Calu3 (cell line): ENCODE measurements at places on chromosomes 11 and 22. TPM values are rescaled to one million over a fixed set of nuclear protein-coding genes. Genes with fewer than 3 reads are reported as not detected.

Gene KCNJ4
- total RNA-seq: not detected in 2 replicates

Gene FBLN1
- 28.4 and 28.6 TPM in 2 replicates for total RNA-seq

Gene MRTFA
- total RNA-seq: 47.4 and 54.1 TPM in 2 replicates

Gene RAB36
- total RNA-seq: 2.1 and 2.6 TPM in 2 replicates

Gene SOX6
- 18.4 and 22.0 TPM in 2 replicates for total RNA-seq

Gene OR52I1
- total RNA-seq: not detected in 2 replicates

Gene GPHA2
- total RNA-seq: not detected in 2 replicates

Gene VWCE
- 0.47 and 0.66 TPM in 2 replicates for total RNA-seq

Gene NXPE2
- not detected in 2 replicates for total RNA-seq

DNA sequence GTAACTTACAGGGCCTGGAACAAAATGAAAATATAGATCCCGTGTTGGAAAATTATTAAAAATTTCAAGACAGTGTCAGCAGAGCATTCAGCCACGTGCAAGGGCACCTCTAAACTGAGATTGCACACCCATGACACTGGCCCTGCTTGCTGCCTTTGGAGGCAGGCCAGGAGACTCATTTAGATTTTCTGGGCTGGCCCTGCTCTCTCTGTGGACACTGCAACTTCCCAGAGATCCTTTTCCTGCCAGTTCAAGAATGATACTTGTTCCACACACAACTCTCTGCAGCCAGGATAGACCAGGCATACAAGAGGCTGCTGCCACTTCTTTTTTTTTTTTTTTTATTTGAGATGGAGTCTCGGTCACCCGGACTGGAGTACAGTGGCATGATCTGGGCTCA, 56.7 kb upstream of the PTPRJ start:
- H3K4me1 ChIP-seq: peaks cover 39% of the 10 kb centered on the region
- H3K36me3 ChIP-seq: peaks cover 6% of the 10 kb centered on the region
- no peak overlapping the region for H3K4me3 ChIP-seq
- H3K27me3 ChIP-seq: no peaks in the 10 kb centered on the region

- DNase-seq: no peak
- no peaks in the 10 kb centered on the region for H3K27me3 ChIP-seq
- H3K4me3 ChIP-seq: no peak overlapping the region
- no peaks in the 10 kb centered on the region for H3K4me1 ChIP-seq
- H3K27ac ChIP-seq: no peak overlapping the region
- H3K36me3 ChIP-seq: peaks cover 38% of the 10 kb centered on the region
These were observed 11.0 kb downstream of the DEPDC5 start for GRCh38 chr22:31764785-31765184.

DNA sequence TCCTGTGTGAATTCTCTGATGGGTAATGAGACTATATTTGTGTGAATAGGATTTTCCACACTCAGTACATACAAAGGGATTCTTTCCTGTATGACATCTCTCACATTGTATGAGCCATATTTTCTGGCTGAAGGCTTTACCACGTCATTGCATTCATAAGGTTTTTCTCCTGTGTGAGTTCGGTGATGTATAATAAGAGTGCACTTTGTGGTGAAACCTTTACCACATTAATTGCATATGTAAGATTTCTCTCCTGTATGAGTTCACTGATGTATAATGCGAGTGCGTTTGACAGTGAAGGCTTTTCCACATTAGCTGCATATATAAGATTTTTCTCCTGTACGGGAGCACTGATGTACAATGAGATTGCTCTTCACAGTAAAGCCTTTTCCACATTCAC, 455.4 kb upstream of the CNTN5 start:
- no peak overlapping the region for H3K4me3 ChIP-seq
- DNase-seq: no peak
- no peak overlapping the region for H3K27ac ChIP-seq
- H3K27me3 ChIP-seq: no peaks in the 10 kb centered on the region
- no peaks in the 10 kb centered on the region for H3K4me1 ChIP-seq

DNA sequence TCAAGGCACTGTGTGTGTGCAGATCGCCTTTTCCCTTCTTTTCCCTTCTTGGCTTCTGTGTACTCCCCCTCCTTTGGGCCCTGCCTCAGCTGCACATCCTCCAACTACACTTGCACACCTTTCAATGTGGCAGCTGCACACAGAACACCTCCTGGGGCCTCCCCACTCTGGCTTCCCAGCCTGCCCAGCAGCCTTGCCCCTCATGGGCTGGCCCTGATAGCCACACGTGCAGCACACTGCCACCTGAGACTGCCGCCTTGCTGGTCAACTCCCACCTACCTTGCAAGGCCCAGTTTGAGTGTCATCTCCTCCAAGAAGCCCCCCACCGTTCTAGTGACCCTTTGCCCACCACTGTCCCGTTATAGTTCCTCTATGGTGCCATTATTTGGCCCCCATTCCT, 77.3 kb upstream of the ARFGAP3 start:
- H3K4me3 ChIP-seq: peak overlapping the region; percentile 62
- H3K27me3 ChIP-seq: no peaks in the 10 kb centered on the region
- no peak for DNase-seq
- peak overlapping the region; percentile 98 for H3K27ac ChIP-seq
- H3K36me3 ChIP-seq: peaks cover 97% of the 10 kb centered on the region

GRCh38 chr22:19931514-19931913, 10.1 kb upstream of the COMT start:
- H3K27ac ChIP-seq: no peak overlapping the region
- no peaks in the 10 kb centered on the region for H3K4me1 ChIP-seq
- no peak overlapping the region for H3K4me3 ChIP-seq

GRCh38 chr22:45092644-45093043, 71.1 kb upstream of the NUP50 start:
- H3K4me1 ChIP-seq: no peaks in the 10 kb centered on the region
- H3K36me3 ChIP-seq: no peaks in the 10 kb centered on the region
- H3K27ac ChIP-seq: no peak overlapping the region

DNA sequence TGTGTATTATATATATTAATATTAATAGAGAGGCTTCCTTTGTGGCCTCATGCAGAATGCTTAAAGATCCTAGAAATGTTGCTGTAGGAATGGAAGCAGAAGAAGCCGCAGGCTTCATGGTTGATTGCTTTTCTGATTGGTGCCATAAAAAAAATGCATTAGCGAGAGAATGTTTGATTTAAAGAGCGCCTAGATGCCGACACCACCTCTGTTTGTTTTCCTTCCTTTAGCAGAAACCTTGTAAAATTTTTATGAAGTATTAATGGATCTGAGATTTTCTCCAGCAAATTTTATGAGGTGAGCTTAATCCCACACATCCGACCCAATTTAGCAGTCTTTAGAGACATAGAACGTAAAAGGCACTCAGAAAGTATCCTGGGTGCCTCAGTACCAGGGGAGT, 587.5 kb downstream of the NTM start:
- H3K27me3 ChIP-seq: no peaks in the 10 kb centered on the region
- no peak overlapping the region for H3K4me3 ChIP-seq
- H3K36me3 ChIP-seq: no peaks in the 10 kb centered on the region

DNA sequence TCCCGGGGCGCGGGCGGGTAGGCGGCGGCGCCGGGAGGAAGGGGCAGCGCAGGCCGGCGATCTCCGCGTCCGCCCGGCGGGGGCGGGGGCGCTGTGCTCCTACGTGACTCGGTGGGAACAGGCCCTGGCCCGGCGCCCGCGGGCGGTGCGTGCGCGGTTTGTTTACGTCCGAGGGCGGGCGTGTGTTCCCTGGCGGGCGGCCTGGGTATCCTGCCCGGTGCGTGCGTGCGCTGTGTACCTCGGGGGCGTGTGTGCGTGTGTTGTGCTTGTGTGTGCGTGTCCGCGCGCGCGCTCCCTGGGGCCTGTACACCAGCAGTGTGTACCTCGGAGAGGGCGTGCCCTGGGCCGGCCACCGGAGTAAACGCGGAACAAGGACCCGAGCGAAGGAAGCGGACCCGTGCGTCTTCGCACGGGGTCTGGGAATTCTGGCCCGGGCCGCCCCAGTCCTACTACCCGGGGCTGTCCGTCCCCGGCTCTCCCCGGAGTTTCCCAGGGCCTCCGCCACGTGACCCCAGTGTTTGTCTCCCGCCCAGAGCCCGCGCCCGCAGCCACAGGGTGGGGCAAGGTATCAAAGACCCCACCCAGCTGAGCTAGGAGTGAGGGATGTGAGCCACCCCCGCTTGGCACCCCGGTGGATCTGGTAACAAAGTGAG, 769 bp downstream of the MAFF start:
- peak; percentile 80 for DNase-seq
- H3K27me3 ChIP-seq: no peaks in the 10 kb centered on the region
- peaks cover 39% of the 10 kb centered on the region for H3K4me1 ChIP-seq
- H3K36me3 ChIP-seq: peaks cover 64% of the 10 kb centered on the region
- H3K4me3 ChIP-seq: peak overlapping the region; percentile 78
- peak overlapping the region; percentile 82 for H3K27ac ChIP-seq

- H3K4me3 ChIP-seq: peak overlapping the region; percentile 54
- H3K27me3 ChIP-seq: no peaks in the 10 kb centered on the region
- DNase-seq: peak; percentile 14
- peak overlapping the region; percentile 98 for H3K27ac ChIP-seq
- peaks cover 41% of the 10 kb centered on the region for H3K4me1 ChIP-seq
These were observed 37.5 kb downstream of the KIRREL3 start for GRCh38 chr11:126963115-126963514.

DNA sequence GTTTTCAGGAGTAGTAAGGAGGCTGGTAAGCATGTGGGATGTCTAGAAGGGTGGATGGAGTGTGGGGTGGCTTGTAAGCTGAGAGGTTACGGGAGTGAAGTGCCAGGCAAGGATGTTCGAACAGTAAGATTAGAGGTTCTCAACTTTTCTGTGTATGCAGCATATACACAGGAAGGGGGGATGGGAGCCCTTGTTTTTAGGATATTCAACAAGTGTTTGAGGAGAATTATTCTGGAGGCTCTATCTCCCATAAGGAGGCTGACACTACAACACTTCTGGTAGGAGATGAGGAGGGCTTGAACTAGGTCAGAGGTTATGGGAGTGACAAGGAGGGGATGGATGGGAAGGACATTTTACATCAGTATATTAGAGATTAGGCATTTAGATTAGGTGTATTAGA, 109.5 kb downstream of the TEAD1 start:
- no peak overlapping the region for H3K27ac ChIP-seq
- H3K27me3 ChIP-seq: no peaks in the 10 kb centered on the region
- H3K36me3 ChIP-seq: peaks cover 4% of the 10 kb centered on the region
- no peak overlapping the region for H3K4me3 ChIP-seq

DNA sequence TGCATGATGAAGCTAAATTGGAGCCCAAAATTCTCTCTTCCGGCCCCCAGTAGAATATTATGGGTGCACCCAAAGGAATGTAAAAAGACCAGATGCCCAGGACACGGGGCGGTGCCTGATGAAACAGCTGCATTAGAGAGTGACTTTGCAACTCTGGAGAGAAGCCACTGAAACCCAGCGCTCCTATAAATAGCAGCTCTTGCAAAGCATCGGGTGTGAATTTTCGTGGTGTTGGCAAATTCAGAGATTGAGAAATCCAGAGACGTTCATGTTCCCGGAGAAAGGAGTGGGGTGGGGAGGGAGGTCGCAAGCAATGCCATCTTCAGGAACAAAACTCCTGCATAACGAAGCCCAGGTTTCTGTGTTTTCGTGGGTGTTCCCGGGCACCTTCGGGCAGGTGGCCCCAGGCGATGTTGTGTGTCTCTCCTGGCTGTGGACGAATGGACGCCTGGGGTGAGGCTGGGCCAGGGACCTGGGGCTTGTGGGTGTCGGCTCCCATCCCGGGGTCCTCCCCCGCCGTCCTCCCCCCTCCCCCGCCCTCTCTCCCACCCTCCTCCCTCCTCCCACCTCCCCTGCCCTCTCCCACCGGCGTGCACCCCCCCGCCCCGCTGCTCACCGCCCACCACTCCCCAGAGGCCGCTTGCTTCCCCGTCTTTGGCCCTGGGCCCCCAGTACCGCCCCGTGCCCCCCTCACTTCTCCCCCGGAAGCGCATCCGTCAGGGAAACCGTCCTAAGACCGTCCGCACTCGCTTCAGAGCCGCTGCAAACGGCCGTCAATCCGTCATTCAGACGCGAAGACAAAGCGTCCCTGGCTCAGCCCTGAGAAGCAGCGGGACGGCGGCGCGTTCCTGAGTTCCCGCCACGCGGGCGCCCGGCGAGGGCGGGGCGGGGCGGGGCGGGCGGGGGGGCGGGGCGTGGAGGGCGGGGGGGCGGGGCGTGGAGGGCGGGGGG, 26.7 kb upstream of the TOLLIP start:
- H3K27me3 ChIP-seq: no peaks in the 10 kb centered on the region
- DNase-seq: no peak
- H3K4me1 ChIP-seq: no peaks in the 10 kb centered on the region
- no peak overlapping the region for H3K27ac ChIP-seq
- peak overlapping the region; percentile 35 for H3K4me3 ChIP-seq
- peaks cover 18% of the 10 kb centered on the region for H3K36me3 ChIP-seq

- peaks cover 68% of the 10 kb centered on the region for H3K36me3 ChIP-seq
- H3K4me3 ChIP-seq: peak within 1 kb of the TSS; percentile 91
- peak within 1 kb of the TSS; percentile 94 for H3K27ac ChIP-seq
- H3K4me1 ChIP-seq: peaks cover 34% of the 10 kb centered on the region
- peak; percentile 80 for DNase-seq
- H3K27me3 ChIP-seq: no peaks in the 10 kb centered on the region
These were observed at the start of gene CSNK1E for GRCh38 chr22:38317122-38317994. Gene CSNK1E, minus strand, starts transcription at chr22:38317433. Its CDS starts 3,276 bp downstream, at chr22:38314157.

- no peak overlapping the region for H3K27ac ChIP-seq
- DNase-seq: no peak
- no peaks in the 10 kb centered on the region for H3K4me1 ChIP-seq
These were observed 119.6 kb upstream of the BLID start for GRCh38 chr11:122235615-122236014.

DNA sequence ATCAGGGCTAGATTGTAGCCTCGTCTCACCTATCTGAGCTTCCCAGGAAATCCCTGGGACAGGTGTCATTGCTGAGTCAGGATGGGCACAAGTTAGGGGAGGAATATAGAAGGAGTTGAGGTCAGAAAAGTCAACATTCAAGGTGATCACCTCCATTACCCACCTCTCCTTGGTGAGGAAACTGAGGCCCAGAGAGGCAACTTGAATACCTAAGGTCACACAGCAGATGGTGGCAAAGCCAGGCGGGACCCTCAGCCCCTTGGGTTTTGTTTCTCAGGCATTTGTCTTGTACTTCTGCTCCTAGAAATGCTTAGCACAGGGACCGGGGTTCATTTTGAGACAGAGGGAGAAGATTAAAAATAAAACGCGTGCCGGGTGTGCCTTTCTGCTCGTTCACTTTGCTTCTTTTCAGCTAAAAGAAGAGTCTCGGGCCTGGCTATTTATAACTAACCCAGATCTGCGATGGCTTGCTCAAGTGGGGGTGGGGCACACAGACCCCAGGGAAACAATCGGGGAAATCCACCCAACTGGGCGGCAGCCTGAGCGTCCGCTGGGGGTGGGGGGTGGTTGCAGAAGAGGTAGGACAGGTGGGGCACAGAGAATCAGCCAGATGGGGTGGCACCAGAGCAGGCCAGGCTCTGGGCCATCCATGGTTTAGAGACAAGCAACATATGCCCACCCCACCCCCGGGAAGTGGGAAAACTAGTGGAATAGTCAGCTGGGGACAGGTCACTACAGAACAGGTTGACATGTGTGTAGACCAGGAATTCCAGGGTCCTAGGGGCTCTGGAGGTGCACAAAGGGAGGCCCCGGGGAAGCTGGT, 3.9 kb upstream of the GNAZ start:
- peaks cover 35% of the 10 kb centered on the region for H3K27me3 ChIP-seq
- H3K27ac ChIP-seq: no peak overlapping the region
- H3K4me3 ChIP-seq: no peak overlapping the region
- no peak for DNase-seq
